ENCODE measurements at places on chromosomes 3 and 15.
A peak's percentile ranks its signal among the peaks of the same experiment; 100 is the strongest.

GRCh38 chr3:59818919-59819300, 769.1 kb upstream of the CFAP20DC start:
- H3K27me3 ChIP-seq, result no peaks in the 10 kb centered on the region
- peaks cover 34% of the 10 kb centered on the region for H3K36me3 ChIP-seq
- DNase-seq, result no peak
- H3K27ac ChIP-seq, result no peak overlapping the region
- peaks cover 13% of the 10 kb centered on the region for H3K4me1 ChIP-seq

DNA sequence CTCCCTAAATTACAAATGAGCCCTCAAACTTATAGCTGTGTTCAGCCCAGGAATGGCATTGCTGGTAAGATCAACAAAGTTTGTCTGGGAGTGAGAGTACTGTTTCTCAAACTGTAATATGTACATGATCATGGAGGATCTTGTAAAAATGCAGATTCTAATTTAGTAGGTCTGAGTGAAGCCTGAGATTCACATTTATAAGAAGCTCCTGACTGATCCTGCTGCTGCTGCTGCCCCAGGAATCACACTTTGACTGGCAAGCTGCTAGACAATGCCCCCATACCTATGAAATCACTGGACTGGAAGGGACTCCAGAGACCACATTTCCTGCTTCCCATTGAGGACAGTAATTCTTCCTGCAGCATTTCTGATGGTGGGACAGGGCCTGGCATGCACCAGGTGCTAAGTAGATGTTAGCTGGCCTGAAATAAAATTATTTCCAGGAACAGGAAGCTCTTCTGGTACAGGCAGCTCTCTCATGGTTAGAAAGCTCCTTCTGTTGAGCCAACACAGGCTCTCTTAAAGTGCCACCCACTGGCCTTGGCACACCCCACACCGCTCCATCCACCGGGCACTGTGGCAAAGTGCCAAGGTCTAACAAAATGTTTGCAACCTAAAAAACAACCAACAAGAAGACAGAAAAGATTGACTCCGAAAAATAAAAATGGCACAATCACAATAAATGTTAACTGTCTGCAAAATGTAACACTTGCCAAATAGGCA, 36.7 kb upstream of the ZNF710 start:
- H3K4me1 ChIP-seq, result peaks cover 4% of the 10 kb centered on the region
- peaks cover 13% of the 10 kb centered on the region for H3K27me3 ChIP-seq
- no peaks in the 10 kb centered on the region for H3K36me3 ChIP-seq
- H3K4me3 ChIP-seq, result no peak overlapping the region
- no peak for DNase-seq
- no peak overlapping the region for H3K27ac ChIP-seq

DNA sequence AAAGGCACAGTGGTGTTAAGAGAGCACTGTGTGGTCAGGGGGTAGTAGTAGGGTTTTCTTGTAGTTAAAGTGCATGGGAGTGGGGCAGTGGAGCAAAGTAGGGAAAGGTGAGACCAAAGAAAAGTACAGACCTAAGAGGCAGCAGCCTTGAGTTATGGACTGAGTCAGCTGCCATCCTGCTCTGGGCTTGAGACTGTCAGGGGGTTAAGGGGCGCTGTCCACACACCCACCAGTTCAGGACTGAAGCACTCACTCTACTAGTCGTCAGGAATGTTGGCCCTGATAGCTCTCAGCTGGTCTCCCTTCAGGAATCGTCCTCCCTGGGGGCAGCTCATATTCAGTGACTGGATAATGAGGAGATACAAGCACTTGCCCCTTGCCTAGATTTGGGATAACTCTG, 7.9 kb downstream of the CCR4 start:
- H3K36me3 ChIP-seq, result peaks cover 69% of the 10 kb centered on the region
- H3K4me3 ChIP-seq, result peak overlapping the region; percentile 56
- H3K27ac ChIP-seq, result peak overlapping the region; percentile 99
- no peak for DNase-seq
- no peaks in the 10 kb centered on the region for H3K27me3 ChIP-seq

- H3K4me3 ChIP-seq, result no peak overlapping the region
- H3K27ac ChIP-seq, result no peak overlapping the region
- no peaks in the 10 kb centered on the region for H3K27me3 ChIP-seq
- no peak for DNase-seq
Measured at GRCh38 chr15:64112904-64113303, 17.1 kb downstream of the SNX1 start.

- H3K27me3 ChIP-seq, result no peaks in the 10 kb centered on the region
- no peak for DNase-seq
- no peak overlapping the region for H3K4me3 ChIP-seq
- no peaks in the 10 kb centered on the region for H3K4me1 ChIP-seq
Measured at GRCh38 chr3:110568246-110568645, 503.4 kb upstream of the NECTIN3 start.

- H3K27me3 ChIP-seq, result peaks cover 10% of the 10 kb centered on the region
- no peaks in the 10 kb centered on the region for H3K36me3 ChIP-seq
- no peak overlapping the region for H3K4me3 ChIP-seq
- H3K4me1 ChIP-seq, result no peaks in the 10 kb centered on the region
- no peak for DNase-seq
Measured at GRCh38 chr3:8761866-8762265, 7.5 kb downstream of the OXTR start.

DNA sequence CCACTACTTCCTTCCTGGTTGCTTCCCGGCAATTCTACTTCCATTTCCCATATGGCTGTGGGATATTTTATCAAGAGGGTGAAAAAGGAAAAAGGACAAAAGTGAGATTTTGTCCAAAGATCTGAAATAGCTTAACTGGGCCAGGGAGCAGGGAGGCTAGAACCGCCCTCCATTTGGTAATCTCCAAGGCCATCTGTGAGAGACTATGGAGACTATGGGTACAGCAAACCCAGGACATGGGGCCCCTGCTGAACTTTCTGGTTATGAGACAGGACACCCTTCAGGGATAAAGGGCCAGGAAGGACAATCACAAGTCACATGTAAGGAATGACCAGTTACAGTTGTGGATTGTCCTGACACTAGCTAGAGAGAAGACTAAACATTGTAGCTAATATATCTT, 24.3 kb downstream of the ZSCAN2 start:
- H3K36me3 ChIP-seq, result peaks cover 42% of the 10 kb centered on the region
- H3K27ac ChIP-seq, result no peak overlapping the region
- no peaks in the 10 kb centered on the region for H3K27me3 ChIP-seq
- peaks cover 2% of the 10 kb centered on the region for H3K4me1 ChIP-seq
